ENCODE measurements at places on chromosomes 3 and 15.

- no peak for DNase-seq
These were observed 243.0 kb downstream of the NAALADL2 start for GRCh38 chr3:175102161-175102560.

GRCh38 chr3:113132571-113132996, 78.8 kb upstream of the BOC start:
- DNase-seq, result no peak

DNA sequence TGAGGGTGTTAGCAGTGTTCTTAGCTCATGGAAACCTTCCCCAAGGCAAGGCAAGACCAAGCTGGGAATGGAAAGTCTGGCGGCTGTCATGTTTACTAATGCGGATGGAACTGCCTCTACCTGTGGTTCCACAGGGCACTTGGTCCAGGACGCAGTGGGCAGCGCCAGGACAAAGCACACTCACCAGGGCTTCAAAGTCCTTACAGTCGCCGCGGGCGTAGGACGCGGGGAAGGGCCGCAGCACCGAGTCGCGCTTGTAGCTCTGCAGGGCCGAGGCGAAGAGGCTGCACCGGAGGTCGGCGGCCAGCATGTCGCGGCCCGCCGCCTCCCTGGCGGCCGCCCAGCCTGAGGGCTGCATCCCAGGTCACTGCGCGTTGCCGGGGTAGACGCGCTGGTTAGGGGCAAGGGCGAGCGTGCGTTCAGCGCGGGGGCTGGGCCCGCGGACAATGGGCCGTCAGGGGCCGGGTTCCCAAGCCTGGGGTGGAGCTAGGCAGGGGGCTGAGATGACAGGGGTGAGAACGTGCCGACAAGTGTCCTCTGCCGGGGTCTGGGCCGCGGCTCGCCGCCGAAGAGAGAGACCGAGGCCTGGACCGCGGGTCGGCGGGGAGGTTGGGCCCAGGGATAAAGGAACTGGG, 497 bp downstream of the PARP16 start:
- DNase-seq, result no peak

GRCh38 chr3:138263104-138263503, 66.5 kb downstream of the NME9 start:
- DNase-seq, result no peak

DNA sequence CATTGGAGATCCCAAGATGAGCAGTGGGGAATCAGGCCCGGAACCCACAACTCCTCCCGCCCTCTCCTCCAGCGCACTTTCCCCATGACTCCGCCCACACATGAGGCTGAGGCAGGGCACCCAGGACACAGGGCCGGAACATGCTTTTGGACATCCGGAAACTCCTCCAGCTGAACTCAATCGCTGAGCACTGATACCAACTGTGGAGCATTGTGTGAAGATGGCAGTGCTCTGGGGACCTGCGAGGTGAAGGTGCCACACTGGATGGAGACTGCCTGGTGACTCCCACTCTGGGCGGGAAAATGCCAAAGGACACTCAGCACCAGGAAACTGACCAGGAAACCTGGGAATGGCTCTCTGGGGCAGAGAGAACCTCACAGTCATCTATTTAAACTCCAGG, 189.1 kb downstream of the FAM43A start:
- DNase-seq, result no peak

GRCh38 chr3:158702815-158703481, 29.3 kb downstream of the RARRES1 start:
- DNase-seq, result no peak

DNA sequence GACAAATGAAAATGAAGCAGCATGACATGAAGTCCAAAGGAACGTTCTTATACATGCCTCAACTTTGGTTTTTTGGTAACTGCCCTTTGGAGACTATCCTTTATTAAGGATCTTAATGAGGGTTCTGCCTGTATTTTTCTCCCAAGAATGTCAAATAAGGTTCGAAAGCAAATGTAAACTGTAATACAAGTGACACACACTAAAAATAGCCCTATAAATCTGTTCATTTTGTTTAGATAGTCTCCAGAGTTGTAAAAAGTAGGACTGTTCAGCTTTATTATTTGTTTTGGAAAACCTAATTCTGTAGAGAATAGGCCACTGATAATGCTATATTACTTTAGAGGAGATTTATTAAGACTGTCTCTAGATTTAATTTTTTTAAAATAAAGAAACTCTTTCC, 80.5 kb upstream of the CDIN1 start:
- DNase-seq, result no peak

DNA sequence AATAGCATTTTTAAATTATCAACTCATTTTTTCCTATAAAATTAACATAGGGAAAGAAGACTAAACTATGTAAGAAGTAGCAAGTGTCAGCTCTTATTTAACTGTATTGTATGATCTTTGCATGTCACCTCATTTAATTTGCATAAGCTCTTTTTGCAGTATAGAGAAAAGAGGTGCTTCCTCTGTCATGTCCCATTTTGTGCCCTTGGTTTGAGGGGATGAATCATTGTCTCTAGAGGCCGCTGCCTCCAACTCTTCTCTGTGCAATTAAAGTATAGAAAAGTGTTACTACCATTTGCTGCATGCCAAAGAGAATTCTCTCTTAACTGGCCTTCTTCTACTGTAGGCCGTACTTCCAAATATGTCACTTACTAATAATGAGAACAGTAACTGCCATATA, 93.4 kb downstream of the LRRC28 start:
- DNase-seq, result no peak

DNA sequence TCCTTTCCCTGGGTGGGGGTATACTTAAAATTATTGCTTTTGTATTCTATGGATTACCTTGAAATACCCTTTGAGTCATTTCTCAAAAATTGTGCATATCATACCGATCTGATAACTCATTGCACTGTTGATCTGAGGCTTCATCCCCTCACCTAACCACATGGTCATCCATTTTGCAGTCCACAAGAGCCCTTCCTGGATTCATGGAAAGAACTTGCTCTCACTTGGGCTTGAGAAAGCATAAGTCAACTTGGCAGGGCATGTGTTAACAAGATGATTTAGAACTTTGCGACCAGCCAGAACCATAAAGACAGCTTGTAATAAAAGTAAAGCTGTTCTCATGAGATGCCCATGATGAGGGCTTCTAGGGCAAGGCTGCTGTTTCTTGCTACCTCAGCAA, 22.2 kb downstream of the MME start:
- no peak for DNase-seq

DNA sequence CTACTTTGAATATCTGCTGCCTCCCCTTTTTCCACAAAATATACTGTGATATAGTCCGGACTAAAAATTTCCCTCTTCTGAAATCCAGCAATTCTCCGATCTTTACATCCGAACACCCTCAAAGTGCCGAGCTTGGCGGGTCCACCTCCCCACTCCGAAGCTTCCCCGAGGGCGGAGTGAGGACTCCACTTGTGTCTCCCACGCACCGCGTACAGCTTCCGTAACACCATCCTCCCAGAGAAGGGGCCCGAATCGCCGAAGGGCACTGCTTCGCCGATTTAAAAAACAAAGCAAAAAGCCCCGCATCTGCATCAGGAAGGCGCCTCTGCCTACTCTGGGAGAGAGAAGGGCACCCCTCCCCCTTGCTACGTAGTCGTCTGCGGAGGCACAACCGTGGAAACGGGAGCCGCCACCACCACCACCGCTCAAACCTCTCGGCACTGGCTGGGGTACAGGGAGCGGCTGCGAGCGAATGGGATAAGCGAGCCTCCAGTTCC, 551 bp downstream of the NCBP2 start:
- DNase-seq, result no peak

DNA sequence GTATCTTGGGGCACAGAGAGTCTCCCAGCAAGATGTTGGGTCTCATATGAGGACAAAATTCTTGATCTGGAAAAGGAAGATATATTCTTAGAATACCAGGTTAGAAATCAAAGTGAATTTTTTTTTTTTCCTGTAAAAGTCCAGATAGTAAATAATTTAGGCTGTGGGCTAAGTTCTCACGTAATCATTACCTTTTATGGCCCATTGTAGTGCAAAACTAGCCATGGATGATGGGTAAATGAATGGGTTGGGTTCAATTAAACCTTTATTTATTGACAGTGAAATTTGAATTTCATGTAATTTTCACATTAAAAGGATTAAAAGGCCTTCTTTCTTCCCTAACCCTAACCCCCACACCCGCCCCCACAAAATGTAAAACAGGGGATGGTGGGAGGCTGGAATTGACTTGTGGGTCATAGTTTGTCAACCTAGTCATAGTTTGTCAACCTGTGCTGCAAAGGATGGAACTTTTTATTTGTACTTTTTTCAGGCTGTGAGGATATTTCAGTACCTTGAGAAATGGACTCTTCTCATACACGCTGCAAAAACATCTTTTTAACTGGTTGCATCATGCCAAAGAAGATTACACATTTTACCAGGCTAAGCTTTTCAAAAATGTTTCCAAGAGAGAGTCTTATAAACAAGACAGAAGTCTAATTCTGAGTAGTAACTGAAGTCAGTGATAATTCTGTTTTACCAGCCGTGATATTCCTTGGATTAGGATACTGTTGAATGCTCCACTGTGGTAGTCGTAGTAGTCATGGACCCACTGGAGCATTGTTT, 138.8 kb downstream of the AKAP13 start:
- no peak for DNase-seq

- no peak for DNase-seq
These were observed 106.1 kb upstream of the COL8A1 start for GRCh38 chr3:99532246-99532645.

GRCh38 chr3:105032541-105032940, 334.2 kb upstream of the ALCAM start:
- DNase-seq, result no peak

DNA sequence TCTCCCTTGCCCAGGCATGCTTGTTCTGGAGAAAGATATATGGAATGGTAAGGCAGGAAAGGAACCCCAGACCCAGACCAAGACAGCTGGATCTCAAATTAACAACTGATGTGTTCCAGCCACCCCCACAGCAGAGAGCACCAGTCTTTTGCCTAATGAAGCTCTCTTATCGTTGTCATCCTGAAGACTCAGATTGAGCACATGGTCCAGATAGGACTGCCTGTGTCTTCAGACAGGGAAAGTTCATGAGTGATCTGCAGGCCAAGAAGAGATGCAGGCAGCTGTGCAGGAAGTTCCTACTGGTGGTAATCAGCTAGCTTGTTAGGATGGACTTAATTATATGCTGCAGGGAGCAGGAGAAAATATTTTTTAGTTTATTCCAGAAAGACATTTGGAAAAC, 53.3 kb downstream of the PPP2R3A start:
- DNase-seq, result no peak

DNA sequence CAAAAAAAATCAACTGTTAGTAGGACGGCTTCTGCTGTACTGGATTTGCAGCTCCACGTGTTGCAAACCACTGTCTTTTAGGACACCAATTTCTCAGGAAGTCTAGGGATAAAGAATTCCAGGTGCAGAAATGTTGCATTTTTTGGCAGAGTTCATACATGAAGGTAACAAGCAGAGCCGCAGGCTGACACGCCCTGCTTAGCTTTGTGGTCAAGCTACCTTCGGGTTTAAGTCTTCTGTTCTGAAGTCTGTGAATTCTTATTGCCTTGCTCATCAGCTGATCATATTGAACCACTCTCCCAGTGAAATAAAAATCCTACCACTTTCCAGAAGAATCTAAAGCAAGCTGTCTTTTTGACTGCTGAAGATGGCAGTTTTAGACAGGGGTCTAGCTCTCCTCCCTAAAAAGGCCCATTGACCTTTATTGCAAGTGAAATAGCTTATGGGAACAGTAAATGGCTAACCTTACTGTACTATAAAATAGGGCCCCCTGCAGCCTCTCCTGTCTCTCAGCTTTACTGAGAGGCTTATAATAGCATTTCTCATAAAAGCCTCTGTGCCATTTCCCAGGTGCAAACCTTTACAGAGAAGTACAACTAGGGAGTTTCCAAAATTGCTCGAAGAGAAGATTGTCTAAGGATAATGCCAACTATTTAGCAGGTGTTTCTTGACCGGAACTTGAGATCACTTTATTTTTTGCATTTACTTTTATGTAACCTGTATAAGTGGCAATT, 262.2 kb upstream of the IL12A start:
- no peak for DNase-seq

GRCh38 chr15:96359616-96360521, 29.4 kb downstream of the NR2F2 start:
- DNase-seq, result no peak

DNA sequence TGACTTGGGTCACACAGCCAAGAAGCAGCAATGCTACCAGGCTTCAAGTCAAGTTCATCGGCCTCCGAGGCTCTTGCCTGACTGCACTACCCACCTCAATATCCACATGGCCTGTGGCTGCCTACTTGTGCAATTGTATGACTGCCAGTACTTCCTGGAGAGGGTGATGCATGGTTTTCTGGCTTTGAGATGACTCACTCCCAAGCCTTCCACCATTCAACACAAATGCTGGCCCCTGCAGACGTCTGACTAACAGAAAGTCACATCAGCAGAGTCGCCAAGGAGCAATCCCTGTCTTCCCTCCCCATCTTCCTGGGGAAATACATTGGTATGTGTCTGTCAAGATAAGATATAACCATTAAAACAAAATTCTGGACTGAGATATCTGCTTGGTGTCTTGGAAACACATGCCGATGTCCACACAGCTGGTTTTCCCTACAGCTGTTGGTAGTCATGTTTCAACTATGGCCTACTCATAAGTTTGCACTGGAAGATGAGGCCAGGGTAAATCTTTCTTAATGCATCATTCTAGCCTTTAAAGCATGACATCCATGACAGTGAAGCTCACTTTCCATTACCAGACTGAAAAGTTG, 79.6 kb upstream of the SPATA12 start:
- no peak for DNase-seq

DNA sequence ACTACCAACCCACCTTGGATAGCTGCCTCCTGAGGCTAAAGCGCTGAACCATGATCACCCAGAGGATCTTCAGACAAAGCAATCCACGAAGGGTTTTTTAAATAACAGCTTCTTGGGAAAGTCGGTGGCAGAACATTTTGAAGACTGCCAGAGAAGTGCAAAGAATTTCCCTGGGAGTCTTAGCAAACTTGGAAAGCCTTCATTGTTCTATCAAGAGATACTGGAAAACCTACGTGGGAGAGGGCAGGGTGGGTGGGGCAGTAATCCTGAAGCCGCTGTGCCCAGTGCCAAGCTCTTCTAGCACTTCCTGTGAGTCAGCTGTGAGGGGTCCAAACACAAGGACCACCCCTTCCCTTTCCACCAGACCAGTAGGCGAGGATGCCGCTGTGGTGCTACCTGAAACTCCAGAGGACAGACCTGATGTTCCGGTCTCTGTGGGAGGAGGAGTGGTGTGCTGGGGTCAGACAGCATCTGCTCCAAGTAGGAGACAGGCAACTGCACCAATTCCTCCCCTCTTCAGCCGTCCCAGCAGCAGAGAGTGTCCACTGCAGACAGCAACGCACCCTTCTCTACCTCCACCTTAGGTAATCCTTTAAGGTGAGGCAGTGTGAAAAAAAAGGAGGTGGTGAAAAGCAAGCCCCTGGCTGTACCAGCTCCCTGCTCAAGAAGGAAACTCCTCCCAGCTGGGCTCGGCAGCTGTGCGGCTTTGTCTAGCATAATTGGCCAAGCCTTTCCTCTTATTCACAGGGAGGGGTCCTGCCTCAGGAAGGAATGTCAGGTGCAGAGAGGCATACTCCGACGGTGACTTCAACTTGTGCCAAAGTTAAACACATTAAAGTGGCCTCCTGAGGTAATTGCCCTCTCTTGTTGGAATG, 99.0 kb downstream of the TMCC1 start:
- DNase-seq, result no peak

Data from chondrocyte (in vitro differentiated cells).